ENCODE measurements at places on chromosomes 3 and 15.

DNA sequence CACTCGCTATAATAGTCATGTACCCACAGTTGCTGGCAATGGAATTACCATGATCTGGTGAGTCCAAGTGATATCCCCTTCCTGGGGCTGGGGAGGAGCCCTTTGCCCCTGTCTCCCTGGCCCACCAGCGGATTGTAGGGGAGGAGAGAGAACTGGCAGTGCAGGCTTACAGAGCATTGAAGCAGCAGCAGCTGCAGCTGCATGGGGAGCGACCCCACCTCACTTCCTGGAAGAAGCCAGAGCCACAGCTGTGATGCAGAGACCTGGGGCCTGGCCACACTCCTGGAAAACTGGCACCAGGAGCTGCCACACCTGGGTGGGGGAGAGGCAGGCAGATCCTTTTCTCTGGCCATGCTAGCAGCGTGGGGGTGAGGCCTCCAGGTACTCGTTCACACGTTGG is 300.1 kb upstream of the PROK2 start:
- no peak for DNase-seq

DNA sequence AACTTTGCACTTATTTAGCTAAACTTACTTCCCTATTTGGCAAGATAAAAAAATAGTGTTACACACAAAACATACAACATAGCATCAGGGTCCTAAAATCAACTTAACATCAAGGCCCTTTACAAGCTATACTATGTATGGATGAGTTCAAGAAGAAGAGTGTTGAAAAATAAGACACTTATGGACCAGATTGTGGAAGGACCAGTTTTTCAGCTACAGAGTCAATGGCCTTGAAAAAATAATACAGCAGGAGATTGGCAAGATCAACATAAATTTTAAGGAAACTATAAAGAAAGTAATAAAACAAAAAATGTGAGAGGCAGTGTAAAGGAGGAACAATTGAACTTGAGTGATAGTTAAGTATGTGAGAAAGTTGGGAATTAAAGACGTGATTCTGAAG is 66.3 kb upstream of the BBX start:
- DNase-seq = no peak

DNA sequence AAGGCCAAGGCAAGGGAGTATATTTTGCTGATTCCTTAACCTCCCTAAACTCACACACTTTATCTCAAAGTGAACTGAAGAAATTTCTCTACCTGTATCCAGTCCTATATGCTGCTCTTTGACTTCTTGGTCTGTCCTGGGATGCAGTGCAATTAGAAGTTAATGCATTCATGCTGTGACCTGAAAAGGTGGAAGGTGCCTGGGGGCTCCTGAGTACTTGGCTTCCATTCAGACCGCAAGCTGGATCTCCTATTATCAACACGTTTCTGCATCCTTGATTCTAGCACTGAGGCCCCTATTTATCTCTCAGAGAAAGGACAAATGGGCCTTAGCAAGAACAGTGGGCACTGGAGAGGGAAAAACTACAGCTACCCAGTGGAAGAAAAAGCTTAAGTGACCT is 17.7 kb upstream of the CADPS start:
- DNase-seq = no peak

DNA sequence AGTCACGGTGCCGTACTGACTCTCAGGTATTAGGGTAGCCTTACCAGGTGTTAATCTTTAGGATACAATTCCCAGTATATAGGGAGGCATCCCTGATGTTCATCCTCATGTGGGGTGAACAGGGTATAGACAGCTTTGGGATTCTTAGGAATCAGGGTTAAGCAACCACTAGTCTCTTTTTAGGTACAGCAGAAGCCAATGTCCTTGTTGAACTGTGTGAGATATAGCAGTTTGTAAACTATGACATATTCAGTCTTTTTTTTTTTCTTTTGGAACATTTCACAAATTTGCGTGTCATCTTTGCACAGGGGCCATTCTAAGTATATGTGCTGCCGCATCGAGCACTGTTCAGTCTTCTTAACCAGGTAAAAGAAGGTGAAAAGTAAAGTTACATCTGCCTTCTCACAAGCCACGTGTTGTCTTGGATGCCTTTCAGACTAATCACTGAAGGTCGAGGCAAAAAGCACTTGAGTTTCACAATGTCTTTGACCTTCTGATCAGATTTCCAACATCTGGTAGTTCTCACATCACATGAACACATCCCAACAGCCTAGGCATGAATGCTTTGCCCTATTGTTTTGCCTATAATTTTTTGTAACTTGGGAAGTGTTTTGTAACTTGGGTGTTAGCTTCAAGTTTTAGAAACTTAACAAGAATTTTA is 17.2 kb downstream of the TSEN2 start:
- DNase-seq = no peak

GRCh38 chr3:46491089-46492070 is 6.4 kb upstream of the RTP3 start:
- DNase-seq = no peak

All from stimulated activated CD4-positive, alpha-beta T cell treated with anti-CD3 and anti-CD28 coated beads, Interleukin-1b, Interleukin-23, amount 100 ng/mL, for 1 hour (primary cell).